Stimulated activated CD4-positive, alpha-beta T cell treated with anti-CD3 and anti-CD28 coated beads, Interleukin-1b, Interleukin-23, amount 100 ng/mL, for 1 hour (primary cell): ENCODE measurements at places on chromosomes 16 and 17.

GRCh38 chr16:82801361-82801760, 174.6 kb downstream of the CDH13 start:
- no peak for DNase-seq

GRCh38 chr16:8667492-8667891, 6.9 kb upstream of the ABAT start:
- no peak for DNase-seq

- no peak for DNase-seq
Observed at GRCh38 chr16:19284207-19284606, 1.3 kb upstream of the CLEC19A start.

DNA sequence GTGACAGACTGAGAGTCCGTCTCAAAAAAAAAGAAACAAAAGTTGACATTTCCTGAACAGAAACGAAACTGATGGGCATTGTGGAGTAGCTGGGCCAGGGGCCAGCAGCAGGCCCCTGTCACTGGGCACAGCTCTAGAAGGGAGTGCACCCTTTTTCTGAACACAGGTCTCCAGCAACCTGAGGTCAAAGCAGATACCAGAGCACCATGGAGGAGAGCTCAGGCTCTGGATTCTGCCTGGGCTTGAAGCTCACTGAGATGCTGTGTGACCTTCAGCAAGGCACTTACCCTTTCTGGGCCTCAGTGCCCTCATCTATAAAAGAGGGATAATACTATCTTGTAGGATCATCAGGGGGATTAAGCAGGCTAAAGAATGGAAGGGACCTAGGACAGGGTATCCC, 5.0 kb downstream of the SBK1 start:
- no peak for DNase-seq

GRCh38 chr16:75011634-75012307, 12.9 kb downstream of the ZNRF1 start:
- DNase-seq, result no peak
